H54 (cell line): ENCODE measurements at places on chromosomes 6 and 20.

GRCh38 chr20:47502271-47503239 is 868 bp downstream of the NCOA3 start:
- no peak for DNase-seq

- DNase-seq = no peak
Observed at GRCh38 chr6:168355716-168356522, 36.3 kb upstream of the DACT2 start.

GRCh38 chr20:16922834-16923233 is 174.7 kb downstream of the OTOR start:
- no peak for DNase-seq

DNA sequence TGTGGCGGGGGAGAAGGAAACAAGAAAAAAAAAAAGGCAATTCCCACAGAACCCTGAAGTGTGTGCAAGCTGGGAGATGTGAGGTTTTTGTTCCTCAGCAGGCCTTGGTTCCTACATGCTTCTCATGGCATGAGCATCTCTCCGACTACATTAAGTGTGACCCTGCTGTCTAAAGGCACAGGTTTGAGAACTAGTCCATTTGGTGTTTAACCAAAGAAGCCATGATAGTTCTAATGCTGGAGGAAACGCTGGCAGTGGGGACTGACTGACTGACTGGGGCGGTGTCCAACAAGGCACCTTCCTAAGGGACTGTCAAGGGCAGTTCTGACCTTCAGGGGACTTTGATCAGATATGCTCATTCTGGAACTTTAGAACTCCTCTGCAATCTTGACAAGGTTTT is 3.8 kb downstream of the TXNDC5 start:
- no peak for DNase-seq

- no peak for DNase-seq
Observed at GRCh38 chr20:37529214-37529967, 1.7 kb upstream of the BLCAP start.

DNA sequence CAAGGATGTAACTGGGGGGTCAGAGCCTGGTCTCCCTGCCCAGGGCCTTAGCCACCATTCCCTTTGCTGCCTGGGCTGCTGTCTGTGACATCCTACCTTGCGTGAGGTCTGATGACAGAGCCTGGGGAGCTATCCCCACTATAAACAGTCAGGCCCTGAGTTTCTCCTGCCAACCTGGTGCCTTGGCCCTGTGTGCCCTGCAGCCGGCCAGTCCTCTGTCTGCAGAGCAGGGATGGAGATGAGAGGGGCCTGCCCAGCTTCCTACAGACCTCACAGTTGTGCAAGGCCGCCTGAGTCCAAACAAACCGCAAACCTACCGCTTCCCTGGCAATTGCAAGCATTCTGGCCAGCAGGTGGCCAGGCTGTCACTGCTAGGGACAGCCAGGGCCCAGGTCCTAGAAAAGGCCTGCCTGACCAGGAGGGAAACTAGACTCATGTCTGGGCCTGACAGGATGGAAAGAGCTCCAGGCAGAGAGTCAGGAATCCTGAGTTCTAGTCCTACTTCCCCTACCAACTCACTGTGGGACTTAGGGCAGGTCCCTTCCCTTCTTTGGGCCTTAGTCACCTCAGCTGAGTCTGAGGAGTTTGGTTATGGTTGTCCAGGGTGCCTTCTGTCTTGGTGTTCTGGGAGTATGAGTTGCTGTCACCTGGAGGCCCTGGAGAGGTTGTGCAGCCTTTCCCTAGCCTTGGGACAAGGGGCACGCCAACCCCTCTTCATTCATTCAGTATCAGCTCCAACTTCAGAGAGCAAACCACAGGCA is 86.2 kb downstream of the VEGFA start:
- DNase-seq = no peak

GRCh38 chr20:3273371-3273770 is 34.4 kb upstream of the SLC4A11 start:
- DNase-seq = no peak

DNA sequence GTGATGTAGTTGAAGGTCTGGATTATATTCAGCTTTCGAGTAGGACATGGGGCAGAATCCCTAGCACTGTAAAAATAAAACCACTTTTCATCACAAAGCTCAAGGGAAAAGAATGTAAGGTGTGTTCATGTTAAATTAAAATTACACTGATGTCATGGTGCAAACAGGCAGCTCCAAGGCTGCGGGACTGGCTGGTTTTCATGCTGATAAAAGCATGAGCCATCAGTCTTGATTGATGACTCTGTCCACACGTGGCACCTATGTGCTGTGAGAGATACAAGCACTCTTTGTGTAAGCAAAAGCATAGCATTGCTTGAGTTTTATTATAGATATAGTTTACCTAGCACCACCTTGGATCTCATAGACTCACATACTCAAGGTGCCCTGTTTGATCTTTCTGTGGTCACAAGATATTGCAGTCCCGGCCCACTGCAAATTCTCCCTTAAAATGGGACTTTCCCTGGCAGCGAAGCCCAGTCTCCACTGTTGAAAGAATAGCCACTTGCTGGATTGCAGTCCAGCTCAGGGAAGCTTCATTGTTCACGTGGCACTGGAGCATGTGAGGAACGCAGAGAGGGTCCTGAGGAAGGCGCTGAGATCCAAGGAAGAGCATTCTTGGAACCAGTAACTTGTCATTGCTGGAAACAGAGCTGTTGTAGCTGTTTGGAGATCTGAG is 90.6 kb downstream of the TIAM2 start:
- DNase-seq = no peak

DNA sequence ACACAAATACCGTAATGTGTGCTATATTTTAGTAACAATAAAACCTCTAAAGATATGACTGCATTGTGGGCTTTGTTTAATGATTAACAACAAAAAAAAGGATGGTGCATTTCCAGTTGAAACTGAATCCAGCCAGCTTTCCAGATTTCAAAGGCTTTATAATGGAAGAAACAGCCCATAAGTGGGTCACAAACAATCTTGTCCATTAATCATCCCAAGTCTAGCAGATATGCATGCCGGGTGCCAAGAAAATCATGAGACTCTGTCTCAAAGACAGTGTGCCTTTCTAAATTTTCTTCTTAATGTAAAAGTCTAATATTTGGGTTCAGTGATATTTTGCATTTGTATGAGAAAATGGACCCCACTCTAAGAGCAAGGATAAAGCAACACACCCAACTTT is 20.6 kb upstream of the LAMP5 start:
- no peak for DNase-seq

GRCh38 chr6:52392944-52393343 is 27.2 kb upstream of the EFHC1 start:
- DNase-seq = no peak

DNA sequence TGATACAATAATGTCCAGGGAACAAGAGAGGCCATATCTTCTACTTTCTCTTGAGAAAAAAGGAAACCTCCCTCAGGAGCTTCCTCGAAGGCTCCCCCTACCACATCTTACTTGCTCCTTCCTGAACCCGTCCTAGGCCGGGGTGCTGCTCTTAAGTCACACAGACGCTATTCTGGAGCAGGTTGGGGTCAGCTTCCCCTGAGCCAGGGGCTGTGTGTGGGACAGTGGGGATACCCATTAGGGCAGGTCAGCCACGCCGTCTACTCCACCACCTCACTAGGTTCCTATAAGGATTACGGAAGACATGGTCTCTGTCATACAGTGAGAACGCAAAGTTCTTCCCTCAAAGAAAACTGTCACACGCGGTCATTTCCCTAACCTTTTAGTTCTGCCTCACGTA is 8.2 kb upstream of the PPP1R3G start:
- no peak for DNase-seq

DNA sequence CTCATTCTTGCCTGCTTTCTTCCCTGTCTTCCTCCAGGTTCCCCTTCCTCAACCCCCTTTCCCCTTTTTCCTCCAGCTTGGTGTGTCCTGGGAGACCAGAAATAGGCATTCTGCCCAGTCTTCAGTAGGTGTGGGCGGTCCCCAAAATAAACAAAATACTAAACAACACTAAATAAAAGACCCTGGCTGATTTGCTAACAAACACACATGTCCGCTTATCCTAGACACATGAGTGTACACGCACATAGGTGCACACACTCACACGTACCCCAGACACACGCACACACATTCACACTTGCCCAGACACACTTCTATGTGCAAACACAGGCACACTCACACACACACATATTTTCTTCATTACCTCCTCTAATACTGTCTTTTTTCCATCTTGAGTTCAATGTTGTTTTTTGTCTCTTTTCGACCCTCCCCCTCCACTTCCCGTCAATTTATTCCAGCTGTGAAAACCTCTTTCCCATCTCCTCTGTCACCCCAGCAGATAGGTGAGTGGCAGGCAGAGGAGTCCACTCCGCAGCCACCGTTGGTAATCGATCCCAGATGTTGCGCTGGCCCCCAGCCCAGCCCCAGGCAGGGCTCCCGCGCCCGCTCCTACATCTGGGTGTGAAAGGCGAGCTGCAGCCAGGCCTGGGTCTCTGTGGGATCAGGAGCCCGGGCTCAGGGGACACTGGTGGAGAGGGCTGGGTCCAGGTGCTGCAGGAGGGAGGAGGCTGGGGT is 56.9 kb upstream of the FOXP4 start:
- no peak for DNase-seq
